ENCODE measurements at places on chromosomes 4 and X.

GRCh38 chr4:56311299-56311975, 75.9 kb downstream of the AASDH start:
- DNase-seq, result no peak

DNA sequence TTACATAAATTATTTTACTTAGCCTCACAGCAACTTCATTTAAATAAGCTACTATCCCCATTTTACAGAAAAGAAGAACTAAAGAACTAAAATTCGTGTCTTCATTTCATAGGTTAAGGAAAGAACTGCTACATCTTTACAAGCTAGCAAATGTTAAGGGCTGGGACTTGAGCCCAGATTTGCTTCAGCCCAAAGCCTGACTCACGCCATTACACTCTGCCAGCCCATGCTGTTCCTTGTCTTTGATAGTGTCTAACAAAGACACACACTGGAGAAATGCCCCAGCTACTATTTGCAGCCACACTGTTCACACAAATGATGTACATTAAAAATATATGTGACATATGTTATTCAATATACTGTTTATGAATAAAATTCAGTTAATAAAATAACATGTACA, 29.0 kb upstream of the ERVMER34-1 start:
- DNase-seq, result no peak

- DNase-seq, result no peak
Observed at GRCh38 chr4:128600996-128601871, 208.3 kb upstream of the JADE1 start.

DNA sequence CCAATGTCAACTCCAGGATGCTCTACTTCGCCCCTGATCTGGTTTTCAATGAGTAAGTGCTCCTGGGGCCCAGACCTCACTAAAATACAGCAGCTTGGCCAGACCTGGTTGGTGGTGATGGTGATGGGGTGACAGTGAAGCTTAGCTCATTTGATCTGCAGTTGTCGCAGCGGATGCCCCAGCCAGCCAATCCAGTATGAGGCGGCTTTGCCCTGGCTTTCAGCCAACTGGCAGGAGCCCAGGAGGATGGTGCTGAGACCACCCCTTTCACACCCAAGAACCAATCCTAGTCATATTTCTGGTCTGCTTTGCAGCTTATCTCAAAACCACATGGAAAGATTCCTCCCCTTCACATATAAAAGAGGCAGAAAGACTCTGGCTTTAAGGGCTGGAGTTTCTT, 173.8 kb downstream of the AR start:
- no peak for DNase-seq

- DNase-seq, result no peak
Observed at GRCh38 chrX:144730471-144730870, 516.8 kb upstream of the SPANXN1 start.

- no peak for DNase-seq
Observed at GRCh38 chr4:183163135-183163534, 64.1 kb downstream of the WWC2 start.

- DNase-seq, result no peak
Observed at GRCh38 chrX:120999413-120999812, 13.9 kb upstream of the CT47A1 start.

DNA sequence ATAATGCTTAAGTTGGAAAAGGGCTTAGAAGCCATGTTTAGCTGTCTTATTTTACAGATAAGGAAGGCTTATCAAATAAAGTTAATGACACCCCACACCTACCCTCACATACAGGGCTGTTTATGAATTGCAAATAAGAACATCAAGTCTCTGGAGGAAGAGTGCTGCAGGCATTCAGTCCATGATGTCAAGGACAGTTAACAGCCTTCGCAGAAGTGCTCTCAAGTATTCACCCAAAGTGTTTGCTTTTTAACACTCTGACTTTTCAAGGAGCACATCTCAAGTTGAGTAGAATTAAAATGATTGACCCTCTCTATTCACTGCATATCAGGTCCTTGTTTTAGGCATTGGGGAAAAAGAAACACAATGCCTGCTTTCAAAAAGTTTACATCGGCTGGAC, 328.7 kb downstream of the LDB2 start:
- DNase-seq, result no peak

- DNase-seq, result peak; percentile 56
Observed at GRCh38 chrX:102515975-102516941, at the start of gene TMSB15A. TMSB15A (minus strand) TSS chrX:102516739.

GRCh38 chr4:2332976-2333319, 71.0 kb upstream of the MXD4 start:
- no peak for DNase-seq

- DNase-seq, result no peak
Observed at GRCh38 chr4:116632269-116632668, 453.1 kb downstream of the TRAM1L1 start.

Data from suppressor macrophage (primary cell).